ENCODE measurements at places on chromosomes 4 and X.

DNA sequence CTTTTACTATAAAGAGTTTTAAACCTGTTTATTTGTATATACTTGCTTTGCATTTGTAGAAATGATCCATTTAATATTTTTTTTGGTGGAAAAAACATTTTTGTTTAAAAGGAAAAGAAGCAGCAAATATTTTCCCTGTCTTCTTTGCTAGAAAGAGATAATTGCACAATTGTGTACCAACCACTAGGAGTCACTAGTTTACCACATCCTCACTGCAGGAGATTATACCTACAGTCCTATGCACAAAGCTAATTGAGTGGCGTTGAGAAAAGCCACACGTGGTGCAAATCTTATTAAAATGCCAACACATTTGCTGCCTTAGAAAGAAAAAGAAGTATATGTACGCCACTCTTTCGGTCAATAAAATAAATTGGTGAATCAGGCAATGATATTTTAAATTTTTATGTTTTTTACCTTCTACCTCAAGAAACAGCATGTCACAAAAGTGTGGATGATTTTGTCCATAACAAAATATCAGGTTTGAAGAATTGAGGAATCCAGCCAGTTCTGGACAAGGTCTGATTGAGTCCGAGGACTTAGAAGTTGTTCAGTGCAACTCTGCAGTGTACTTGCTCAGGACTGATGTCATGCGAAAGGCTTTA is 102.9 kb downstream of the GRXCR1 start:
- DNase-seq: peak; percentile 18

GRCh38 chr4:154998284-154998683 is 210.2 kb upstream of the NPY2R start:
- DNase-seq: no peak

DNA sequence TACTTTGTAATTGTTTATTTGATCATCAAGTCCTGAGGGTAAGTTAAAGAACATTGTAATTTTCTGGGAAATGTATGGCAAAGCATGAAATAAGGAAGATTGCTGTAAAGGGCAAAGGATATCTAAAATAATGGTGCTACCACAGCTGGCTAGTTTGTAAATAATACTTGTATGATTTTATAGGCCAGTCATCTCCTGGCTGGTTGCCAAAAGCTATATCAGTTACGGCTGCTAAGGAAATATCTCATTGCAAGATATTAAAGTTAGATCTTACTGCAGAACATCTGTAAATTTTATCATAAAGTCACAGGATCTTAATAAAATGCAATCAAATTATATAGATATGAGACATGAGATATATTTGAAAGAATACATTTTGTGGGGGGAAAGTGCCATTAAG is 150.8 kb upstream of the CXCL13 start:
- peak; percentile 16 for DNase-seq

- peak; percentile 81 for DNase-seq
Observed at GRCh38 chr4:84915396-84915780, 51.1 kb downstream of the WDFY3 start.
